Lung microvascular endothelial cell (primary cell): ENCODE measurements at places on chromosomes 3 and 15. TPM values are rescaled to one million over a fixed set of nuclear protein-coding genes. Genes with fewer than 3 reads are reported as not detected.

Gene ITIH1
- total RNA-seq, result not detected in 2 replicates

Gene CD96
- total RNA-seq, result not detected in 2 replicates

Gene CFAP91
- 0.22 TPM in 1 of 2 replicates, not detected in the other for total RNA-seq

Gene KAT2B
- 7.2 and 21.8 TPM in 2 replicates for total RNA-seq

Gene HSPBAP1
- 5.9 and 12.5 TPM in 2 replicates for total RNA-seq

Gene TADA3
- 19.0 and 25.4 TPM in 2 replicates for total RNA-seq

Gene SLC9A9
- total RNA-seq, result 3.7 and 7.1 TPM in 2 replicates

Gene ARID3B
- 1.3 and 2.8 TPM in 2 replicates for total RNA-seq

Gene SGO1
- 0.99 and 2.2 TPM in 2 replicates for total RNA-seq

Gene EIF3J
- 33.6 and 39.3 TPM in 2 replicates for total RNA-seq

DNA sequence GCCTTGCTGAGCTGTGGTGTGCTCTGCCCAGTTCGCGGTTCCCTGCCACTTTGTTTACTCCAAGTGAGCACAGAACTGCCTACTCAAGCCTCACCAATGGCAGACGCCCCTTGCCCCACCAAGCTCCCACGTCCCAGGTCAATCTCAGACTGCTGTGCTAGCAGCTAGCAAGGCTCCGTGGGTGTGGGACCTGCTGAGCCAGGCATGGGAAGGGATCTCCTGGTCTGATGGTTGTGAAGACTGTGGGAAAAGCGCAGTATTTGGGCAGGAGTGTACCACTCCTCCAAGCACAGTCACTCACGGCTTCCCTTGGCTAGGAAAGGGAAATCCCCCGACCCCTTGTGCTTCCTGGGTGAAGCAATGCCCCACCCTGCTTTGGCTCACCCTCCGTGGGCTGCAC is 45.0 kb downstream of the SLC12A6 start:
- no peak for DNase-seq

DNA sequence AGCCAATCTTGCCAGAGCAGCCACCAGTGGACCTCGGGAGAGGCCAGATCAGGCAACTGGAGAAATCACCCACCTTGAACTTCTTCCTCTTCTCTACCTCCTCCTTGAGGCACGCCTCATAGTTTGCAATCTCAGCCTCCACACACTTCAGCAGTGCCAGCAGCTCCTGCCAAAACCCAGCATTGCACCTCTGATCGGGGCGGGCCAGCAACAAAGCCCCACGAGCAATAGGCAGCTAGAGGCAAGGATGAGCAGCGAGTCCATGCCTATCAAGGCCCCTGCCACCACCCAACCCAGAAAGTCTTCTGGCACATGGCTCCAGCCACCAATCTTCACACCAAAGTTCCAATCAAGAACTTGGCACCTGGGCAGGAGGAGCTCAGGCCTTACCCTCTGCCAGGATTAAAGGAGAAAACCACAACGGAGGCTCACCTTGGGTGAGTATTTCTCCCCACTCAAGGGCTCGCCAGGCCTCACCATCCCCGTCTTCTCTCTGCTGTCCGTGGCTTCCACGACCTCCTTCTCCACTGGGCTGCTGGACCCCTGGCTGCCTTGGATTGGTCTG is 42.1 kb downstream of the SEMA3G start:
- DNase-seq, result no peak

- no peak for DNase-seq
These were observed 8.2 kb downstream of the THOC7 start for GRCh38 chr3:63855333-63855940.

DNA sequence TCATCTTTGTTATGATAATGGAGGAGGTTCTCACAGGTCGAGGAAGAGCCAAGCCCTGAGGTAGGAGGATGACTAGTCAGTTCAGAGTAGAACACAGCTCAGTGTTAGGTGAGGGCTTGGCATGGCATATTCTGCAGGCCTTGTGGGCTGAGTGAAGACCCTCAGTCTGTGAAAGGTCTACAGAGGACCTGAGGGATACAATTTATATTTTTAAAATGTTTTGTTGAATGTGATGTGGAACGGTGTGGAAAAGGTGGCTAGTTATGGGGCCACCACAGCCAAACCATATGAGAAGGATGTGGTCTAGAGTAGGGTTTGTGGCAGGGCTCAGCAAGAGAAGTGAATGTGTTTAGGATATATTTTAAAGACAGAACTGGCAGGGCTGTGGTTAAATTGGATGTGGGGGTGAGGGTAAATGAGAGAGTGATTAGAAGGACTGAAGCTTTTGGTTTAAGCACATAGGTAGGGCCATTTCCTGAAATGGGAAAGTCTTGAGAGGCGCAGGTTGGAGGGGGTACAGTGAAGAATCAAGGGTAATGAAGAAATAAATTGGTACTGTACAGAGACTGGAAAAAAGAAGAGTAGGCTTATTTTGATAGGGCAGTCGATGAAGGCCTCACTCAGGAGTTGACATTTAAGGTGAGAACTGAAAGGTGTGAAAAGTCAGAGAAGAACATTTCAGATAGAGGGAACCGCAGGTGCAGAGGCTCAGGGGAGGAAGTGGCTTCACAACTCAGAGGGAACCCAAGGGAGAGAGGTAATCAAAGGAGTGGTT is 60.5 kb downstream of the SPTSSB start:
- no peak for DNase-seq

GRCh38 chr3:78794431-78794830 is 973.4 kb downstream of the ROBO1 start:
- no peak for DNase-seq

DNA sequence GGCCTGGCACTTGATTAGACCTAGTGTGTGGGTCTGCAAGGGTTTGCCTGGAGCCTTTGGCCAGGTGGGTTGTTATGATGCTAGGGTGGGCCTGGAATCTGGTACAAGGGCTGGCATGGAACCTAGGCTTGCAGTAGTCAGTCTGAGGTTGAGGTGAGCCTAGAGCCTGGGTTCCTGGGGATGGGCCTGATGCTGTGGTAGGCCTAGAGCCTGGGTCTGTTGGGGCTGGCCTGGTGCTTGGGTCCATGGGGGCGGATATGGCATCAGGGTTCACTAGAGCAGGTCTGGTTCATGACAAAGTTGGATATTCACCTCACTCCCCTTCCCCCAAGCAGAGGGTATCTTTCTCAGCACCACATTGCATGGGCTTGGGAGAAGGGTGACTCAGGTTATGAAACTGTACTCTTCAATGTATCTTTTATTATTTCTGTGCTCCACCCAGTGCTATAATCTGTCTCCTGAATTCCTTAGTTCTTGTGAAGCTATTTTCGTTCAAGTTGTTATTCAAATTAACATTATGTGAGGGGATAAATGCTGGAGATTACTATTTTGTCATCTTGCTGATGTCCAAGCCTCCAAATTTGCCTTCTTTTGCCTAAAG is 274.4 kb downstream of the NFKBIZ start:
- DNase-seq, result no peak

DNA sequence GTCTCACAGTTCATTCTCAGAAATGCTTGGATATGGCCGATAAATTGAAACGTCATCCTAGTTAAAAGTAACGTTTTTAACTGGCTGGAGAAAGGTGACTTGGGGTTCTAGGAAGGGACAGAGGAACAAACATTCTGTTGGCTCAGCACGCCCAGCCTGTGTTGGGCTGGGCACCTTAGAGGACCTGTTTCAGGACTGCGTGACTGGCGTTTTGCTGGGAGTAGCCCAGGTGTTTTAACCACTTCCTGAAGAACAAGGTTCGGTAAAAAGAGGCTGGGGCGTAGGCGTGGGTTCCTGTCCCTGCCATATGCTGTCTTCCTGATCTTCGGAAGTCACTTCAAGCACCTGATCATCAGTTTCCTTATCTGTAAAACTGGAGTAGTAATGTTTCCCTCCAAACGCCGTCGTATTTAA is 1.1 kb upstream of the TLNRD1 start:
- no peak for DNase-seq

DNA sequence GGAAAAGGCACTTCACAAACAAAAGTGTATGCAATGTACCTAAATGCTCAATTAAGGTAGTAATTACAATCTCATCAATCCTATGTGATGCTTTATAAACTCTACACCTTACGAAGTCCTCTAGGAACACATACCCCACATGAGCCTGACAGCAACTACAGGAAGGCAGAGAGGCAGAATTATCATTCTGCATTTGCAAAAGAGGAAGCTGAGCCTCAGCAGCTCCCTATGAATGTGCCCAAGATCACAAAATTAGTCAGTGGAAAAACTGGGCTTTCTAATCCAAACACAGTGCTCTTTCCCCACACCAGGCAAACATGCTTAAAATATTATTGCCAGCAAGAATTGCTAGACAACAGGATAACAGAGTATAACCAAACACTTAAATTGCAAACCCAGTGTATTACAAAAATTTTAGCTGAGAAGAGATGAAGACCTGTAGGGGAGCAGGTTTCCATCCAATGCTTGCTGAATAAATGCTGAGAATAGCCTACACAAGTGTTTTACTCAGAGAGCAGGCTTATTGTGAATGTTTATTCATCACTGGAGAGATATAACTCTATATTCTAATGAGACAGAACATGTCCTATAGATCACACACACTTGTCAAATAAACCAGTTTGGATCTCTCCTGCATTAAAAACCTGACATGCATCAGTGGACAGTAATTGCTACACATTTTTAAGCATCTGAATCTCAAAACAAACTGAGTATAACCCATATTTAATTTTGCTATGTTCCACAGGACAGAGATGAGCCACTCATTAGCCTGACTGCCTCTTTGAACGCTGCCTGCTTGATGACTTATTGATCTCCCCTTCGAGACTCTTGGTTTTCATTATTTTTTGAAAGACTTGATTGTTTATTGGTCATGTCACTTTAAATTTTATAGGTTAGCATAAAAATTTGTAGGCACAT is 62.2 kb downstream of the PLCH1 start:
- DNase-seq, result no peak

GRCh38 chr3:142940000-142940399 is 23.5 kb downstream of the PAQR9 start:
- DNase-seq, result no peak

- no peak for DNase-seq
These were observed 237.0 kb downstream of the SCAPER start for GRCh38 chr15:76667943-76668715.

DNA sequence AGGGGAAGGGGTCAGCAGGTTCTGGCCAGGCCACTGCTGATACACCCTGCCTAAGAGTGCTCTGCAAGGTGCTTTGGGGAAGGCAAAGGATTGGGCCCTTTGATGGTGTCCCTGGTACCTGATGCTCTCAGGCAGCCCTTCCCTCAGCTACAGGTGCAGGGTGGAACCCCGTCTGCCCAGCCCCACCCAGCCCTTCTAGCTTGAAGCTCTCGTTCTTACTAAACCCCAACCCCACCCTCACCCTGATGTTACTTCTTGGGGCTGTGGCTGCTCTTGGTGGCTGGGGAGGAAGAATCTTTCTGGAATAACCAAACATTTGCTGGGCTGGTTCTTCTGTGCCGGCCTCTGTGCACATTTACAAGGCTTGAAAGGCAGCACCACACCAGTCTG is 6.4 kb downstream of the GNAI2 start:
- DNase-seq, result no peak

- no peak for DNase-seq
These were observed 41.8 kb downstream of the GRK7 start for GRCh38 chr3:141804778-141805639.

DNA sequence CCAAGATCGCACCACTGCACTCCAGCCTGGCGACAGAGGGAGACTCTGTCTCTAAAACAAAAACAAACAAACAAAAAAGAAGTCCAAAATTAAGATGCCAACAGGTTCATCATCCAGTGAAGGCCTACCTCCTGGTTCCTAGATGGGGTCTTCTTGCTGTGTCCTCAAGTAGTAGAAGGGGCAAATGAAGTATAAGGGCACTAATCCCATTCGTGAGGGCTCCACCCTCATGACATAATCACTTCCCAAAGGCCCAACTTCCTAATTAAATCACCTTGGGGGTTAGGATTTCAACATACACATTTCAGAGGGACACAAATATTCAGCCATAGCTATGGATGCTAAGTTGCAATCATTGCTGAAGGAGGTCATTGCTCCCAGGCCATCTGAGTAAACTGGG is 45.8 kb downstream of the PCNP start:
- no peak for DNase-seq

GRCh38 chr3:53255423-53255774 is 423 bp downstream of the TKT start:
- DNase-seq, result peak; percentile 55

GRCh38 chr3:47661121-47661752 is 82.6 kb upstream of the CSPG5 start:
- DNase-seq, result no peak

DNA sequence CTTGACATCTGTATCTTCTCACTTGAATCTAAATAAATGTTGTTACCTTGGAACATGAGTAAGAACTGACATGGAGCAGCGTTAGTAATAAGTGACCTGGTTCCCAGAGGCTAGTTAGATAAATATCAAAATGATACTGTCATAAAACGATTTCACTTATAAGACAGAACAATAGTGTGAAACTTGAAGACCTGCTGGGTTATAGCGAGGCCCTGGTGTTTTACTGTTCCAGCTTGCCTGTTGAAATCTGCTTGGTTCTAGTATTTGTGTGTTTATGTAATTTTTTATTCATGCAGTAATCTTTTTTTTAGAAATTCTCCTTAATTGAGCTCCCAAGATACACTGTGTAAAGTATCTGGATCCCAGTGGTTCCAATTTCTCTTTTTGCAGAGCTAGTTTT is 129.4 kb downstream of the CACNA2D3 start:
- no peak for DNase-seq

DNA sequence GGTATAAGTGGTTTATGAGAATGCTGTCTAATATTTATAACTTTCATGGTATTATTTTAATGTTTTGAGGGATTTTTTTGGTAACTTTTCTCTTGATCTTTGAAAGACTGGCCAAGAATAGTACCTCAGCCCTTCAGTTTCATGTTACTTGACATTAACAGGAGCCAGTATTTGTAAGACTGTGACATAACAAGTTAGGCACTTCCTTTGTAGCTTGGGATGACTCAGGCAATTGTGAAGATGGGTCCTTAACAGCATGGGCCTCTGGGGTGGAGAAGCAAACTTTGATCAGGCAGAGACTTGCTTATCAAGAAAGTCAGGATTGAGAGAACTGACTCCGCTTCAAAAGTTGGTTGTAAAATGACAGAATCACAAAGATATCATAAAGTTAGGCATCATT is 9.5 kb downstream of the LRRC49 start:
- DNase-seq, result peak; percentile 90

- no peak for DNase-seq
These were observed 671.7 kb downstream of the MECOM start for GRCh38 chr3:168991803-168992202.

- DNase-seq, result no peak
These were observed 65.5 kb upstream of the TJP1 start for GRCh38 chr15:29887721-29888120.

DNA sequence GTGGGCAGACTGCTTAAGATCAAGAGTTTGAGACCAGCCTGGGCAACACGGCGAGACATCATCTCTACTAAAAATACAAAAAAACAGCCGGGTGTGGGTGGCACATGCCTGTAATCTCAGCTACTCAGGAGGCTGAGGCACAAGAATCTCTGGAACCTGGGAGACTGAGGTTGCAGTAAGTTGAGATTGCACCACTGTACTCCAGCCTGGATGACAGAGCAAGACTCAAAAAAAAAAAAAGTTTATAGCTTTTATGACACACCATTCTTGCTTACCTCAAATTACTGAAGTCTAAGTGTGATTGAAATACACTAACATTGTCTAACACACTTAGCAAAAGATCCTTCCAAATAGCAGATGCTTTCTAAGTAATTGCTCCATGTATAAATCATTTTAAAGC is 207.6 kb downstream of the STAG1 start:
- DNase-seq, result no peak
